NCI-H1048 (cell line): ENCODE measurements at places on chromosomes 13 and 19.

DNA sequence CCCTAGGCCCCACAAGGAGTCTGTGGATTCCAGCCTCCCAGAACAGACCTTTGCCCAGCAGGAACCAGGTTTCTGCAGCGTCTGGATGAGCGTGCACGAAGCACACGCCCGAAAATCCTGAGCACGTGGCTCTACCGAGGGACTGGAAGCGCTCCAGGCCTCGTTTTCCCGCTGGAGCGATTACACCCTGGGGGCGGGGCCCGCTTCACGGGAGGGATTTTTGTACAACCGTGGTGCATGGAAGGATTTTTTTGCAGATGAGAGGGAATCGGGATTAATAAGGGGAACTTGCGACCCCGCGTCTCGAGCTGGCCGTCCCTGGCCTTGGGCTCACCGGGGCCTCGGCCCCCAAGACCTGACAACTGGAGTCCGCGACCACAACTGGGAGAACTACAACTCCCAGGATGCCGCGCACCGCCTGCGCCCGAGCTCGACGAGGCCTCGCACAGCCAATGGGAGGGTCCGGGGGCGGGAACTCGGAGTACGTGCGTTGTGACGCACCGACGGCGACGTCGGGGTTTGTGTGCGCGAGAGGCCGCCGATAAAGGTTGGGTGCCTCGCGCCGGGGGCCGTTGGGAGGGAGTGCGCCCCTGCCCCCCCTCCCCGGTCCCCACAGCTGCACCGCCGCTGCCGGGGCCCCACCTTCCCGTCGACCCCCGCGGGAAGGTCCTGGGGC is at the start of gene ZNF628:
ZNF628 (plus strand) TSS at position 518 of the 676 bp plus-strand sequence. CDS start 3,294 bp downstream, outside the sequence.
- peak; percentile 95 for DNase-seq

DNA sequence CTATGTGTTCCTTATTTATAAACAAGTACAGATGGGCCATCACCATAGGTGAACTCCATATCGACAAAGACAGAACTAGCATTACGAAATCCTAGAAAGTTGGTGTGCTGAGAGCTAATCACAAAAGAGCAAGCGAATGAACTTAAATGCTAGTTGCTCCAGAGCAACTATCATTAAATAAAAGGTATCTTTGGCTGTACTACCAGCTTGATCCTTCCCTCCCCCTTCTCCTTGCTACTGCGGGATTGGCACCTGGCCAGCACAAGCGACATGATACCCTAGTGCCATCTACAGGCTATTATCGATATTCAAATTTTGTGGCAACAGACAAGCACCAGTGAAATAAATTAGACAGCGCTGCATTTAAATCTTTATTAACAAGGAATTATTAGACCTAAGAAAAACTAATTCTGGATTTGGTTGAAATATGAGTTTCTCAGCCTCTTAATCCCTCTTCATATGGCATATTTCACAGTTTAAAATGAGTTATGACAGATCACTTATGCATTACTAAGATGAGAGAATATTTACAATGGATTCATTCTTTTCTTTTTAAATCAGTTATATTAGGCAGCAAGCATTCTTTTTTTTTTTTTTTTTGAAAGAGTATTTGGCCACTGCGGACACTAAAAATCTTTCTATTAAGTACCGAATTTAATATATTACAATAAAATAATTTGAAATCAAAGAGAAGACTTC is 5.8 kb downstream of the PCDH9 start:
- DNase-seq: no peak

GRCh38 chr13:99332456-99332855 is 25.3 kb upstream of the GPR183 start:
- DNase-seq: no peak

DNA sequence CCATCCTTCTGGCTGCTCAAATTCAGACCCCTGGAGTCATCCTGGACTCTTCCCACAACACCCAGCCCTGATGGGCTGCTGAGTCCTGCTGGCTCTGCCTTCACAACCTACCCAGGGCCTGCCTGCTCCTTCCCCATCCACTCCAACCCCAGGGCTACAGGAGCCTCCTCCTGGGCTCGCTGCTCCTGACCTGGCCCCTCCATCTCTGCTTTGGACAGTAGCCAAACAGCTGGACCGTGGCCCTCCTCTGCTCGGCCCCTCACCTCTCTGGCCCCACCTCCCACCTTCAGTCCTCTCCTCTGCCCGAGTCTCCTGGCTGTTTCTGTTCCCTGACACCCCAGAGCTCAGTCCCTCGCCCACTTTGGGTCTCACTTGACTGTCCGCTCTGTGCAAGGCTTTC is 66.7 kb downstream of the CEBPG start:
- DNase-seq: no peak

DNA sequence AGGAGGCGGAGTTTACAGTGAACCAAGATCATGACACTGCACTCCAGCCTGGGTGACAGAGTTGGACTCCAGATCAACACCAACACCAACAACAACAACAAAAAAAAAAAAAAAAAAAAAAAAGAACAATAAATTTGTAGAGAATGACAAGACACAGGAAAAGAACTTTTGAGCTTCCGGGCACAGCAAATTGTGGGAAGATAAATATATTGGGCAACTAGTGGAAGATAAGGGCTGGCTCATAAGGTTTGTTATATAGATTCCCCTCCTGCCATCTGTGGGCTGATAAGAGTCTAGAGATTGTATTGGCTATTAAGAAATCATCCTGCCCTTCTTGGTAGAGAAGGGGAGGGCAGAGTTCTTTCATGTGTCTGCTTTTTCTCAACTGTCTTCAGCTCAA is 33.1 kb upstream of the CYP2S1 start:
- DNase-seq: no peak

DNA sequence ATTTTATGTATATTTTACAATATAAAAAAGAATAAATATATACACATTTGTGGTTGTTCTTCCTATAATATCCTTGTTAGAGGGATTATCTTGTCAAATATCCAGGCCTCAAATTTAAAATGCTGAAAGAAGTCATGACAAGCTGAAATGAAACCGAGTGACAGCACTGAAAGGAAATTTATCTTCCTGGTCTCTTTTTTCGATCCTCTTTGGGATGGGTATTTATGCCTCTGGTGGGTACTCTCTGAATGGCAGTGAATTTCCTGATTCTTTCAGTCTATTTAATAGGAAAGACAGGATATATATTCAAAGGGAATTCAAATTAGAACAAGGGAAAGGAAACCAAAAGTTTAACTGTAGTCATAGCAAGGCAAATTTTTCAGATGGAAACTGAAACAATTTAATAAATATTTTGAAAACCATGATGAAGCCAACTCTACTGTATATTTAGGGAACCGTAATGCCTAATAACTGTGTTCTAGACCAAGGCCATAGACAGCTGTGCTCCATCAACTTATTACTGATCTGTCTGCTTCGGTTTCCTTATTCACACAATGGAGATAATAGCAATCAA is 97.9 kb downstream of the DLEU7 start:
- no peak for DNase-seq

- no peak for DNase-seq
Observed at GRCh38 chr19:5890099-5890498, 13.5 kb downstream of the NDUFA11 start.

DNA sequence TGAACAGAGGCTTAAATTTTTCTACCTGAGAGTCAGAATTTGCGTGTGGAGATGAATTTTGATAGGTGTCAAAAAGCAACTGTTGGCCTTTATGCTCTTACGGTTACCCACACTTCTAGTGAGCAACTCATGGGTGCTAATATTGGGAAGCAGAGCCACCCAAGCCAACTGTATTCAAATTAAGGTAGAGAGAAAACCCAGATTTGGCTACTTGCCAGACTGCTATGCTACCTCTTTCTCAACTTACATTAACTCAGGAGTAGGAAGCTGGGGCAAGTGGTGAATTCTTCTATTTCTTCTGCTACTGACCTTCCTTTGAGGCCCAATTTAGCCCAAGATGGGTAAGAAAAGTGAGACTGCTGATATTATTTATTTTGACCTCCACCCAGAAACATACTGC is 83.9 kb downstream of the OLFM4 start:
- no peak for DNase-seq

DNA sequence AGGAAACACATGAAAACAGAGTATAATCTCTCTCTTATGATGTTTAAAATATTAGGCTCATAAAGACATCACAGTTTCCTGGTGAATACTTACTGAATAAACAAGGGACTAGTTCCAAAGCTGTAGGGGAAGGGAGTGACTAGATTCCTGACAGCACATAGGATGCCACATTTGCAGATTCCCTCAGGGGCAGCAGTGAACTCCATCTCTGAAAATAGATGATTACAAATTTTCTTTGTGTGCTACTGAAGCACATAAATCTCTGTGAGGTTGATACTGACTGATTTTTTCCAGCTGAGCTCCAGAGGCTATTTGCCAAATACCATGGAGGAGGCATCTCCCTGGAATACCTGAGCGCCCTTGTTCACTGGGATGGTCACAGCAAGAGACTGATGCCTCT is 77.3 kb downstream of the FGF9 start:
- DNase-seq: no peak
